ENCODE measurements at places on chromosomes 6 and 20.

DNA sequence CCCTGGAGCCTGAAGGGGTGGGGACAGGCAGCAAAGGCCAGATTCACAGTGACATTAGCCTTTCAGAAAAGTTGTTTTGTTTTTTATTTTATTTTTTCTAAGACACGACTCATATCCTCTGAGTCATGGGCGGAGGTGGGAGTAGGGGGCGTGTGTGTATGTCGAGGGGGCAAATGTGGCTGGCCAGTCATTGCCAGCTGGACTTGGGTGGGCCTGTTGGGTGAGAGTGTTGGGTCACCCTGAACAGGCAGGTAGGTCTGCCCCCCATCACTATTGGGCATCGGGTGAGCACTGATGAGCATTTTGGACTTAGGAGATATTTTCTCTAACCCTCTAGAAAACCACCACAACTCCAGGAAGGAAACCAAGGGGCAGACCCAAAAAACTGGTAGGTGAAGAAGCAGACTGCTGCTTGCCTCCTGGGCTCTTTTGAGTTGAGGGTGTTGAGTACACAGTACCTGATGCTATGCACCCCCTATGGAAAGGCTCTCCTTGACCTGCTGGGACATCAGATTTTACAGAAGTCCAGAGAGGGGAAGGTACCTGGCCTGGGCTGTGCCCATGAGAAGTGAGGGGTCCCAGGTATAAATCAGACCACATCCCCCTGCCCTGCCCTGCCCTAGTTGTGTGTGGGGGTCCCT lies 5.6 kb downstream of the SMIM29 start:
- H3K4me3 ChIP-seq, result peak overlapping the region; percentile 56
- H3K27me3 ChIP-seq, result no peaks in the 10 kb centered on the region
- peaks cover 88% of the 10 kb centered on the region for H3K36me3 ChIP-seq
- no peak for ATAC-seq
- H3K27ac ChIP-seq, result peak overlapping the region; percentile 86

DNA sequence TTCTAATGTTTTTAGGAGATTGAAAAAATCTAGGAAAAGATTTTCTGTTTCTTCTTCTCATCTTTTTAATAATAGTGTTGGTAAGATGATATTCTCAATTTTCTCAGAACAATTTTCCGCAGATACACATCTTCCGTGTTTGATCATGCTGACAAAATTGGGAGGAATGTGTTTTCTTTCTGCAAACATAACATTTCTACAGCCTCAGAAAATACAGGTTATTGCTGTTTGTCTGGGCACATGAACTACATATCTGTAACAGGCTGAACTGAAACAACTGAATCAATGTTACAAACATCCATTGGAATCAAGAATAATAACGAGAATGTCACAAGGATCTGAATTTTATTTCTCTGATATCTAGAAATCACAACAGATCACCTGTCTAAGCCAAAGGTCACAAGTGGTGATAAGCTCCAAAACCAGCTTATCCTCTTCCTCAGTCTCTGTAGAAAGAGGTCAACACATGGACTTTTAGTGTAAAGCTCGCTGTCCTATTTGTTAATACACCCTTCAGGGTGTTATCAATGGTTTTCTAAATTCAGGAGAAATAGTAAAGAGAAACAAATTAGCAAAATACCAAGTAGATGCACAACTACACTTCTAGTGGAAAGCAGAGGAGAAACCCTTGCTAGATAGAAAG lies 197.3 kb upstream of the MARCKS start:
- peaks cover 3% of the 10 kb centered on the region for H3K27me3 ChIP-seq
- ATAC-seq, result no peak
- H3K36me3 ChIP-seq, result no peaks in the 10 kb centered on the region
- no peak overlapping the region for H3K4me3 ChIP-seq

DNA sequence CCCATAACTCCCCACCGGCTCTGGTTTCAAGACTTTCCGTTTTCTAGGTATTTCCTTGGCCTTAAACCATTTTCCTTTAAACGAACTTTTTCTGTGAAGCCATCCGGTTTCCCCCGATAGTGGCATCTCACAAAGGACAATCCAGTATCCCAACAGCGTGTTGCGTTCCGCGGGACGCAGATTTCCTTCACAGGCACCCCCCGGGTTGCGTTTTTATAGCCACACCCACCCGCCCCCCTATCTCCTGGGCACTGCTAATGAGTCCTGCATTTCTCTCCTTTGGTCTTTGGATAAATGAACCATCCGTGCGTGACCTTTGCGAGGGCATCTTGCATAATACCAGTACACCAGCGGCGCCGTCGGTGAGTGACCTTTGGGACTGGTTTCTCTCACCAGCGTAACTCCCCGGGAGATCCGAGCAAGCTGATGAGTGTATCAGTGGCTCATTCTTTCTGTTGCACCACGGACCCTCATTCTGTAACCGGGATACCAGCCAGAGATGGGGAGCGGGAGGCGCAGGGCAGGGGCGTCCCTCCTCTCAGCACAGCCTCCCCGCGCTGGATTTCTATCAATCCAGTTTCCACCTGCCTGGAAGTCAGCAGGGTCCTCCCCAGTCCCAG lies 586 bp upstream of the NQO2 start:
- H3K27me3 ChIP-seq, result no peaks in the 10 kb centered on the region
- ATAC-seq, result peak; percentile 80
- H3K4me1 ChIP-seq, result peaks cover 15% of the 10 kb centered on the region
- peak overlapping the region; percentile 91 for H3K4me3 ChIP-seq
- H3K36me3 ChIP-seq, result peaks cover 16% of the 10 kb centered on the region

- H3K36me3 ChIP-seq, result no peaks in the 10 kb centered on the region
- H3K27ac ChIP-seq, result no peak overlapping the region
- H3K4me1 ChIP-seq, result no peaks in the 10 kb centered on the region
- peaks cover 8% of the 10 kb centered on the region for H3K27me3 ChIP-seq
- no peak for ATAC-seq
Observed at GRCh38 chr6:160269771-160270170, 11.2 kb upstream of the SLC22A2 start.
